ENCODE measurements at places on chromosomes 6 and 20.

DNA sequence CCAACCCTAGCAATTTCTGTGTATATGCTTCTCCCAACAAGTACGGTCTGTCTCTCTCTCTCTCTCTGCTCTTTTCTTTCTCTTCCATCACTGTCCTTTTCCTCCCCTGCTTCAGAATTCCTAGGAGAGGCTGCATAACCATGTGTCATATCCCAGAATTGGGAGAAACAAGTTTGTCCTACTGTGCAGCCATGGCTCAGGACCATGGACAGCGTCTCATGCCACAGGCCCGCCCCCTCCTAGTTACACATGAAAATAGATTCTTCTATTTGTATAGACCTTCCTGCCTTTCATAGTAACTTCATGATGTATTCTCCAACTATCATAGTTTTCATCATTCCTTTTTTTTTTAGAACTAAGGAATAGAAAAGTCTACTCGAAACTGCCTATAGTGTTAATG is 98.0 kb downstream of the FNDC1 start:
- DNase-seq: no peak

GRCh38 chr6:22653980-22654610 is 84.7 kb downstream of the HDGFL1 start:
- no peak for DNase-seq

DNA sequence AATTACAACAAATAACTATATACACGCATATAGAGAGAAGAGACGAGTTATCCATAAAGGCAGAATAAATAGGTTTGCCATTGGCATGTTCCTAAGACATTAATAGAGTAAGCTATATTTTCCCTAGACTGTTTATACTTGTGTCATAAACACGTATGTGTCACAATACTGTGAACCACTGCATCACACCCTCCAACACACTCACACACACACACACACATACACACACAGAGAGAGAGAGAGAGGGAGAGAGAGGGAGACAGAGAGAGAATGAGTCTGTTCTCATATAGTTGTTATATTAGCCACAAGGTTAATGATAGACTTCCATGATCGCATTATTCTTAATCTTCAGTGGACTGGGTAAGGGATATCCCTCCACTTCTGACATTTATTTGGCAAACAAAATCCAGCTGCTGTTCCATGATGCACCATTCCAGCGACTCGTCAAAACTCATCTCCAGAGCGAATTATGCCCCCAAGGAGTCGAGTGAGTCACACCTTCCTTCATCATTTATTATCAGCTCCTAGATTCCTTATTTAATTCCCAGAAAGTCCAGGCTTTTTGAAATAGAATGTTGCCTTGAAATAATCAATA is 82.8 kb upstream of the HIVEP1 start:
- DNase-seq: no peak

DNA sequence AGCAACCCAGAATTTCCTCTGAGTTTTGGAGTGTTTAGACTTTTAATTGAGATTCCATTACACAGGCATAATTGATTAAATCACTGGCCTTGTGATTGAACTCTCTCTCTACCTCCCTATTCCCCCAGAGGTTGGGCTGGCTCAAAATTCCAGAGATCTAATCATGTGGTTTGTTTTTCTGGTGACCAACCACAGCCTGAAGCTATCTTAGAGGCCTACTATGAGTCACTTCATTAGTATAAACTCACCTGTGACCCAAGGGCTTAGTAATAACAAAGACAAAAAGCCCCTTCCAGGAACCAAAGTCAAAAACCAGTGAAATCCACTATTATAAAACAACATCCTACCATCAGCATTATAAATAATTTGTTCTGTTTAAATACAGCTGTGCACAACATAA is 992.5 kb upstream of the CITED2 start:
- DNase-seq: no peak

DNA sequence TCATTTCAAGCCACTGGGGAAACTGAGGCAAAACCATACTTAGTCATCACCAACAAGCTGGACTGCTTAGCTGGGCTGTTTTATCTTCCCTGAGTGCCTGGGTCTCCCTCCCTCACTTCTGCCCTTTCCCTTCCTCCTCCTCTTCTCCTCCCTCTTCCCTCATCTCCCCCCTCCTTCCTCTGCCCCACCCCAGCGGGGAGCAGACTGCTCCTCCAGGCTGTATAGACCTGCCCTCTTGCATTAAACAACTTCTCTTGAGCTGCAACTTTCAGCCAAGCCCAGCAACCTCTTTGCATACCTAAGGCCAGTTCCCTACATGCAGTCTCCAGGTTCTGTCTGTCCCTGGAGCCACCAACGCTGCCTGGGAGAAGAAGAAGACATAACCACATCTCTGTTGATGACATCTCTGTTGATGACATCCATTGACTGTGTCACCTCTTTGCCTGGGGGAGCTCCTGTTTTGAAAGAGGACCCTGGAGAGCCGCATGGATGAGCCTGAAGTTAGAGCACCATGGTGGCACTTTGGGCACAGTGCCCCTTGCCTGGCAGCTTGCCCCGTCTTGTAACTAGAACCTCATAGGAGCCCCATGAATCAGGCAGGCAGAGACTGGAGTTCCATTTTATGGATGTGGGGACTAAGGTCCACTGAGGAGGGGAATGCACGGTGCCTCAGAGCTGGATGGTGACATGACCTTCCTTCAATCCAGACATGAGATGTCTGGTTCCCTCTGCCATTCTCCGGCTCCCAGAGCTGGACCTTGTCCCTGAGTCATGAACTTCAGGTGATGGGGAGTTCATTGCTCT is 7.8 kb upstream of the BPIFB6 start:
- DNase-seq: no peak

- DNase-seq: no peak
Observed at GRCh38 chr6:82750556-82750955, 315.1 kb downstream of the UBE3D start.

- no peak for DNase-seq
Observed at GRCh38 chr6:18432180-18432579, 45.0 kb downstream of the RNF144B start.

- no peak for DNase-seq
Observed at GRCh38 chr6:64477391-64477790, 841.8 kb downstream of the PHF3 start.

- no peak for DNase-seq
Observed at GRCh38 chr20:16260911-16261310, 312.3 kb downstream of the KIF16B start.

DNA sequence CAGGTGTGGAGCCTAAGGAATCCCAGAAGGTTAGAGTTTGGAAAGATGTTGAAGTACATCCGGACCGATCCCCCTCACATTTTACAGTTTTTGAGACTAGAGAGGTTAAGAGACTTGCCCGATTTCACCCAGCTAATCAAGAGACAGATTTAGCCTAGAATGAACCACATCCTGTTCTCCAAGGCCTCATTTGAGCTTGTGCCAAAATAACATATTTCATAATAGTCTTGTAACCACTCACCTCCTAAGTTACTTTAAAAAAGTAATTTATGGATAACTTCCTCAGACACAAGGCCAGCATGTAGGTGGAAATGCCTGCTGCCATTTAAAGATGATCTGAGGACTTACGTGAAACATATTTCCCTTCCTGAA is 39.8 kb upstream of the ARHGAP18 start:
- DNase-seq: no peak

DNA sequence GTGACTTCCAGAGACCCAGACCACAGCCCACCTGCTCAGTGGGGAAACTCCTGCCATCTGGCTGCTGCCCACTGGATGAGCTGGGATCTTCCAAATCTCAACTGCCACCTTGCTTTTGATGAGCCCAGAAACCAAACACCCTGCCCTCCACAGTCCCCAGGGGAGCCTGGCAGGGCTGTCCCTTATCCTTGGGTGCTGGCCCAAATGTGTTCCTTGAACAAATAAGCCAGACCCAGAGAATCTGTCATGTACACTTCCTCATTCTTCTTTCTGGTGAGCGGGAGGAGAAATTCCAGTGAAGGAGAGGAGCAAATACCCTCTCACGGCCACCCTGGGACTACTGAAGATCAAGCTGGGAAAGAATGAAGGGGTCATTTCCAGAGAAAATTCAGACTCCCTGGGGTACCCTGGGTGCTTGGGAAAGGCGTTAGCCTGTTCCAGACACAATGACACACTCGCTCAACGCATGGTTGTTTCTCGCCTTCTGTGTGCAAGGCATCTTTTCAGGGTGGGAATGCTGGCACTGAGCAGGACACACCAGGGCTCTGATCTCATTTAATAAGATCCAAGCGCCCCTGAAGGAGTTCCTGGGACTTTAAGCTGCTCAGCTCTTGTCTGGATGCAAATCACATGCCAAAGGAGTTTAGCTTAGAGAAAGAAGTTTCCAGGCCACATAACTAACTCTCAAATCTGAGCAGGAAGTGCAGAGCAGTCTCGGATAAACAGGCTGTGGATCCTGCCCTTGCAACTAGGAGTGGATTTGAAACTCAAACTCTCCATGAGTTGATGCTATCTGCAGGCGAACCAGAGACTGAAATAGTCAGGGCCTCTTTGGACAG is 38.5 kb downstream of the PXDC1 start:
- DNase-seq: no peak

DNA sequence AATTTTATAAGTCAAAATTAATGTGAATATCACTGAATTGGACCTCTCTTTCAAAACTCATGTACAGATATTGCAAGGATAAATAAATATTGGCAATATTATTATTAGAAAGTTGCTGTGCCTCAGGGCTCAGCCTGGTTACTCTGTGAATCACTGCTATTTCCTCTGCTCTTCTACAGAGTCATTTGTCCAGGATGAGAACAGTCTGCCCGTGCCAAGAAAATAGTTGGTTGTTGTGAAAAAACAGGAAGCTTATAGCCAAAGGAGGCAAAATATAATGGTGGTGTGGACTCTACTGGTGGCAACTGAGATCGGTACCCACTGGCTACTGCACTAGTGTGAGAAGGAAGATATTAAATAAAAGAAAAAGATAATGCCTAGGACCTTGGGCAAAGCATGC is 93.6 kb downstream of the RIMS1 start:
- DNase-seq: no peak

DNA sequence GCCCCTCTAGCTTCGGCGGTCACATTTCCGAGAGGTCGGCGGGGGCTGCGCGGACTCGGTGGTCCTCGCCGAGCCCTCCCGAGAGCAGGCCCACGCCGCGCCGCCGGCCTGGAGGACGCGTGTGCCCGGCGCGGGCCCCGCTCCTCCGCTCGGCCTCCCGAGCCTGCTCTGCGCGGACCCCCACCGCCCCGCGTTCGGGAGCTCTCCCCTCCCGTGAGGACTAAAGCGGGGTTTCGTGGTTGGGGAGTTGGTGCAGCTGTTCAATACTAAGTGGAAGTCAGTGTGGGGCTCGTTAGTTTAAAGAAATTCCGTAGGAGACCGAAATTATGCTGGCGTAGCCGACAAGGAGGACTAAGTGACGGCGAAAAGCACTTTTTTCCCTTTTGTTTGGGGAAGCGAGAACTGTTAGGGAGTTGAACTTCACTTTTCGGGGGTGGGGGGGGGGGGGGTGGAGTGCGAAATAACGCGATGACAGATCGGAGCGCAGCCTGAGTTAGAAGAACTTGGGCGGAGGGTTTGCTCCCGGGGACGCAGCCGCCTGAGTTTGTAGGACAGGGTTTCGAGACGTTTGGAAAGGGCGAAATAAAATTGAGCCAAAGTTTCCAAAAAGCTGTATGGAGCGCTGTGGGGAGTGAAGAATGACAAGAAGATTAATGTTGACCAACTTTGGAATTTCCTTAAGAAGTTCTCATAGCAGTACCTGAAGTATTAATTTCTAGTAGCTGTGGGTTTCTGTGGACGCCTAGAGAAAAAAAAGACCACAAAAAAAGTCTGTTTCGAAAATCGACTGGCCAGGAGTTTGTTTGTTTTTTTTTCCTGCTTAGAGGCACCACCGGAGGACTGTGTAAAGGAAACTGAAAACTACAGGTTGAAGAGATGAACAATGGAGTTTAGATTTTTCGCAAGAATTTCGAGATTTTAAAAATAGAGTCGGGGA is 1.4 kb downstream of the QKI start:
- DNase-seq: no peak

GRCh38 chr6:127423921-127424320 is 35.3 kb downstream of the KIAA0408 start:
- no peak for DNase-seq

GRCh38 chr20:35087355-35087754 is 5.3 kb downstream of the TRPC4AP start:
- DNase-seq: no peak

DNA sequence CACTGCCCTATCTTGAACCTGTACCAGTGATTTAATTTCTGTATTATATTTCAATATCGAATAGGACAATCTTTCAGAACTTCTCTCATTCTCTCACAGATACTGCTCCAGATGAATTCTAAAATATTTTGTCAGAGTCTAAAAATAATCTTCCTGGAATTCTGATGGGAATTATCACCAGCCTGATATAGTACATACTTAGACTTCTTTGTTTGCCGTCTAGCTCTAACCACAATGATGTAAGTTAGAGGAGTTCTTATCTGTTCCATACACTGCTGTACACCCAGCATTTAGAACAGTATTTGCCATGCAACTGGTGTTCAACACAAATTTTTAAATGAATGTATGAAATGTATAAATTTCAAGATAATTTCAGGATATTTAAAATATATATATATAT is 1.3 kb upstream of the HUS1B start:
- DNase-seq: no peak
